ENCODE measurements at places on chromosomes 5 and 9.

DNA sequence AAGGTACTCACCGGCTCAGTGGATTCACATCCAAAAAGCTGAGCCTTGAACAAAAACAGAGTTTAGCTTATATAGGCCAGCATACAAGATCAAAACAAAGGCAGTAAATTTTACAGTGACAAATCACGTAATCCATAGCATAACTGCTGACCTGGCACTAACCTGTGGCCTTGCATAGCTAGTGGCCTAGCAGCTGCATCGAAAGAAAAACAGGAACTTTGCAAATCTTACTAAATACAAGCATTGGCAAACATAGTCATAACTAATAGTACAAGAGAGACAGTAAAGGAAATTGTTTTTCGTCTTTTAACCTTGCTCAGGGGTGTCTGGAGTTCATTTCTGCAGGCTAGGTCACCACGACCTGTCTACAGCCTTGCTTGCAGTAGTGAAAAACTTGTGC, 4.8 kb downstream of the HSDL2 start:
- no peak for DNase-seq

- DNase-seq: no peak
Measured at GRCh38 chr9:135009794-135010585, 77.5 kb upstream of the OLFM1 start.

GRCh38 chr9:113913426-113914195, 37.5 kb downstream of the ZNF618 start:
- no peak for DNase-seq

DNA sequence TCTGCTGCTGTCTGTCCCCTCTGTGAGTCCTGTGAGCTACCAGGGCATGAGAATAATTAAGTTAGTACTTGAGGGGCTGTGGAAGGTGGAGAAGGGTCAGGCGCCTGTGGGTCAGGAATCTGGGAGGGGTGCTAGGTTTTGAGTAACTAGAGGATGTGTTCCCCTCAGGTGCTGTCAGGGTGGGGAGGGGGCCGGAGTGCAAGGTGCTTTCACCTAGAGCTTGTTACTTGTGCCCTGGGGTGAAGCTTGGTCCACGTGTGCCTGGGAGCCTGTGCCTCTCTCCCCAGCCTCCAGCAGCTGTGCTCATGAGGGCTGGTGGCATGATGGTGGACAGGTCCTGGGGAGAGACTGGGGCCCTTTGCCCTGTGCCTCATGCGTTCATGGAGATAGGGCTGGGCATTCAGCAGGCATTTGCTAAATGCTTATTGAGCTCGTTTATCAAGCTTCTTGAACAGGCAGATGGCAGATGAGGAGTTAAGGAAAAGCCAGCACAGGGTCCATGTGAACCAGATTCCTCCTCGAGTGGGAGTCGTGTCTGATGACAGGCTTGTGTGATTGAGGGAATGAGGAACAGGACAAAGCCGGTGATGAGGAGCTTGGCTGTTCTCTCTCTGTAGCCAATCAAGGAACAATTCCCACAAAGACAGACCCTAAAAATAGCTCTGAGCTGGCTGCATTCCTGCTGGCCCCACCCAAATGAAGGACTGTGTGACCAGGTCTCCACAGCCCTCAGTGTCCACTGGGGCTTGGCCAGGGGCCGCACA, 40.9 kb downstream of the CACNA1B start:
- DNase-seq: no peak

- DNase-seq: no peak
Measured at GRCh38 chr9:125948887-125949596, 201.9 kb downstream of the PBX3 start.

- DNase-seq: no peak
Measured at GRCh38 chr5:139687656-139688055, 39.5 kb downstream of the CXXC5 start.

DNA sequence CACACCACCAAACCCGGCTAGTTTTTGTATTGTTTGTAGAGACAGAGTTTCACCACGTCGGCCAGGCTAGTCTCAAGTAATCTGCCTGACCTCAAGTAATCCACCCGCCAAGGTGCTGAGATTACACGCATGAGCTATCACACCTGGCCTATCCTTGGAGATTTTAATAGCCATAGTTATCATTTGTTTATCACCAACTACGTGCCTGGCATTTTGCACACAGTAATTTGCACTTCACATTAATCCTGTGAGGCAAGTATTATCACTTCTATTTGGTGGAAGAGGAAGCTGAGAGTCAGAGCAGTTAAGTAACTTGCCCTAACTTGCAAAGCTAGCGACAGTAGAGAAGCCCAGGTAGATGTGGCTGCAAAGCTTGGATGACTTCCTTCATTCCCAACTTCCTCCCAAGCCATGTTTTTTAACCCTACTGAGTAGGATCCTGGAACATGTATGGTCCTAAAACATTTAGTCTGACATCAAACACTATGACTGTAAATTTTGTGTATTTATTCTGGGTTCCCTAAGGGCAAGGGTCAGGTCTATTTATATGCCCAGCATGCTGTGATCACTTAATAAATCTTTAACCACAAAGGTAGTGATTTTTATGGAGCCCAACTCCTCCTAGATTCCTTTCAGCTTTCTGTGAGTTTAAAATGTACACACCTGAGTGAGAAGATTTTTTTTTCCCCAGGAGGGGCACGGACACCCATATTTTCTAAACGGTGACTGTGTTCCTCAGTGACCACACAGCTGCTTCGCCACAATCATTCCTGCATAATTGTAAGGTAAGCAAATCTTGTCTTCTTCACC, 100.2 kb upstream of the RAI14 start:
- no peak for DNase-seq

DNA sequence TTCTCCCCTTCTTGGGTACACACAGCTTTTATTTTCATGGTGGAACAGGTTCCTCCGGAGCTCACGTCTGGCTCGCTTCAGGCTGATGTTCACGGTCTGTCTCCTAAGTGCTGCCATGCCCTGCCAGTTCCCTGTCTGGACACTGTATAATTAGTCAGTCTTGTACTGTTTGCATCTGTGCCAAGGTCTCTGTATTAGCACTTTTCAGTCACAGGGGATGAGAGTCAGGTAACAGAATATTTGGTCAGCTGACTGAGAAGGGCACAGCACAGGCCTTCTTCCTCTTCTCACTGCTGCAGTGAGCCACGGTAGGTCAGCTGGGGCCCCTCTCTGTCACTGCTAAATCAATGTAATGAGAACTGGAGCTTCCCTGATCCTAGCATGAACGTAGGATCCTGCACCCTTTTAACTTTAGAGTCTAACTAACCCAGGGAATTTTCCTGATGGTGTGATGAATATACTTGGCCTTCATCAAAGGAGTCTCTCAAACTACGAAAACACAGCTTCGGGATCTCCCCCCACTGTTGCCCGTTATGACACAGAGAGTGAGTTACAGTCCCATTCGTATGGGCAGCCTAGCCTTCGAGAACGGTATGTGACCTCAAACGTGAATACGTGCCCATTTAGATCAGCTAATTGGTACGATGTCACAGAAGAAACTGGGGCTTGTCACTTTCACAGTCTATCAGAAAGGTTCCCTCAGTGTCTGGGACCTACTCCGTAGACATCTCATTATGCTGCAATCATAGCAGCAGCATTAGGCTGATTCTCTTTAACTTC, 354.1 kb upstream of the RFX3 start:
- DNase-seq: no peak

GRCh38 chr9:114905170-114905940, 25.0 kb downstream of the TNFSF8 start:
- DNase-seq: no peak

DNA sequence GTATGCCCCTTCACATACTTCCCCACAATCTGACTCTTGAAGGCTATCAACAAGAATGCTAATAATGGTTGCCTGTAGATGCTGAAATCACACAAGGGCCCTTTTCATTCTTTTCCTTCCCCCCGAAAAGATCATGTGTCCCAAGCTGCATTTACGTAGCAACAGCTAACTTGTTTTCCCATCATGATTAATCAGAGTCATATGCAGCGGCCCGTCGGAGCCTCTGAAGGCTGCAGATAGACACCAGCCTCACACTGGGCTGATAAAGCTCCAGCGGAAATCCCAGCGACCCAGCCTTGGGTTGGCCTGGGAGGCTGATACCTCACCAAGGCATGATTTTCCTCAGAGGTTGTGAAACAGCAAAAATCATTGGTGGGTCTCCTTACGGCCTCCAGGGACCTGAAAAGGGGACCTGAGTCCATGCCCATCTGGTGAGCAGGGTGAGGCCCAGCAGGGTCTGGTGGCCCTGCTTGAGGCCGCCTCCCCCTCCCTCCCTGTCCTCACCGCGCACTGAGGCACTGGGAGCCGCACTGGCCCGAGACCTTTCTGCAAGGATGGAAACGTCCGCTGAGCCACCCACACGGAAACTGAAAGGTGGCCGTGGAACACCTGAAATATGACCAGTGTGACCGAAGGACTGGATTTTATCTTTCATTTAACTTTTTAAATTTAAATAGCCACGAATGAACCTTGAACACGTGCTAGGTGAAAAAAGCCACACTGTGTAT, 114.2 kb upstream of the PHYKPL start:
- DNase-seq: no peak

DNA sequence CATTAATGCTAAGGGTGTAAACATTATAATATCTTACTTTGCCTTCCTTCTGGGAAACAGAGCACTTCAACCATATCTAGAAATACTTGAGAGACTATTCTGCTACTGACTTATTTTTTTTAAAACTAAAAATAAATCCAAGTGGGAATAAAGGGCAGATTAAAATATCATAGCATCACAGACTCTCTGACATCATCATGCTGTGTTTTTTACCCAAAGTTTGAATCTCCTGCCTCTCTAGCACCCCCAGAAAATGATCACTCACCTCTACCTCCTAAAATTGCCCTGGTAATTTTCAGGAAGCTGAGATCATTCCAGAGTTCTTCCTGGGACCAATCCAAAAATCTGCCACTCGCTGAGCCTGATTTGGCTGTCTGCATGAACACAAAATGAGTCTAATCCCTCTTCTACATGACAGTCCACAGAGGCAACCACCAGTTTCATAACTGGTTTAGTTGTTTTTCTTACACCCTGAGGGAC, 813.8 kb upstream of the DMAC1 start:
- DNase-seq: no peak

DNA sequence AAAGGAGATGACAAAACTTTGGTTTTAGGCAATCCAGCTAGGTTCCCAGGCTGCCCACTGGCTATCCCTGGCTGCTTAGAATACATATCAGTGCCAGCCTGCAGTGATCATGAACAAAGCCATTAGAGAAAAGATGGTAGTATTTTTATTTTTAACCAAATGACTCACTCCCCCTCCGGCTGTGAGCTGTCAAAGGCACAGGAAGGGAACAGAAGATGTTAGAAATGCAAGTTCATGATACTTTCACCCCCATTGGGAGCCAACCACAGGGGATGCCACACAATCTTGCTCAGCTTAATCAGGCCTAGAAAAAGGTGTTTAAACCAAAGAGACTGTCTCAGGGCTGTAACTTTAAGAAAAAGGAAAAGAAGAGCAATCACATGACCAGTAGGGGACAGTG, 70.3 kb upstream of the ASTN2 start:
- no peak for DNase-seq

DNA sequence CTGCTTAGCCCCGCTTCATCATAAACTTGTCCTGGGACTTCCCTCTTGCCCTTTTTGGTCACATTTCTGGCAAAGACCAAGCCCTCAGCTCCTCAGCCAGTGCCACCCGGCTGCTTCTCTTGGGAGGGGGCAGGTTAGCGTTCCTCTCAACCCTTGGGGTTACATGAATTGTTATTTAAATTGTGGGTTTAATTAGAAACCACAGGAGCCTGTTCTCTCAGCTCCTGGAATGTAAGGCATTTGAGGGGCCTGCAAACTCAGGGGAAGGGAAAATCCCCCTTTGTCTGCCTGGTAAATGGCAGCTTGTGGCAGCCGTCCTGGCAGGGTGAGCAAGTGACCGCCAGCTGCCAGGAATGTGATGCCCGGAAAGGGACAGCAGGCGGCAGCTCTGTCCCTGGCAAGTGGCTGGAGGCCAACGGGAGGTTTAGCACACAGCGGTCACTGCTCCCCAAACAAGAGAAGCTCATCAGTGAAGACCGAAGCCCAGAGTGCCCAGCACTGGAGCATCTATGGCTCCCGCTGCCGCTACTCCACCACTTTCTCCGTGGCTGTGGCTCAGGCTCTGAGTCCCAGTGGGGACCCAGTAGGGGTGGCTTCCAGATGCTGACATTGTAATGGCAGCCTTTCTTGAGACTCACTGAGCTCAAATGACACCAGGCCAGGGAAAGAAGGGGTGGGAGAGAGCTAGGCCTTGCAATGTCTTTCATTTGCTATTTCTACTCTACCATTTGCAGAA, 51.7 kb downstream of the SHB start:
- DNase-seq: peak; percentile 70

DNA sequence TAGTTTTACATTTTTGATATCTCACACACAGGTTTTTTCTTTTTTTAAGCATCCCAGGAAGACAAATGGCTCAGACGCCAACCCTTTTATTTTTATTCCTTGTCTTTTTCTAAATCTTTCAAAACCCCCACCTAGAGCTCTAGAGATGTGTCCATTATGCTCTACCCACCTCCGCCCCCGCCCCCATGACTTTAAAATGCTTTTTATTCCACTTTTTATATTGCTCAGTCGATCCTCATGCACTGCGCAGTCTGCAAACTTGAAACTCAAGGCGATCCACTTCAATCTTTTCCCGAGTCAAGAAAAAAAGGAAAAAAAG, 411 bp upstream of the MAT2B start:
- no peak for DNase-seq

GRCh38 chr9:108565651-108566378, 290.0 kb downstream of the ACTL7B start:
- peak; percentile 91 for DNase-seq

DNA sequence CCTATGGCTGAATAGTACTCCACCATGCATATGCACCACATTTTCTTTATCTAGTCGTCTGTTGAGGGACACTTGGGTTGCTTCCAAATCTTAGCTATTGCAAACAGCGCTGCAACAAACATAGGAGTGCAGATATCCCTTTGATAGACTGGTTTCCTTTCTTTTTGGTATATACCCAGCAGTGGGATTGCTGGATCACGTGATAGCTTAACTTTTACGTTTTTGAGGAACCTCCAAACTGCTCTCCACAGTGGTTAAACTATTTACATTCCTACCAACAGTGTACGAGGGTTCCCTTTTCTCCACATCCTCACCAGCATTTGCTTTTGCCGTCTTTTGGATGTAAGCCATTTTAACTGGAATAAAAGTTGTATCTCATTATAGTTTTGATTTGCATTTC, 142.6 kb downstream of the TARS1 start:
- DNase-seq: no peak

GRCh38 chr9:110707419-110707818, 38.8 kb downstream of the MUSK start:
- DNase-seq: no peak

DNA sequence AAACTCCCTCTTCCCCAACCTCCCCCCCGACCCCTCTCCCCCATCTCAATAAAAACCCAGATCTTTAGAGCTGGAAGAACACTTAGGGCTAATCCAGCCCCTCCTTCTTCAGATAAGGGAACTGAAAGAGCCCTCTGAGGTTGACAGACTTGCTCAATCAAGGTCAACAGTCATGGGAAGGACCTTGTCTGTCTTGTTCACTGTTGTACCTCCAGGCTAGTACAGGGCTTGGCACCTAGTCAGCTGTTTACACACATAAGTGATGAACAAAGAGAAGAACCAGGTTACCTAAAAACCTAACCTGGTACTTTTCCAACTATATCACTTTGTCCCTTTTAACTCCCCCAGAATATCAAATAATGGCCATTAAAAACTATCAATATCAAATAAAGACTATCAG, 2.4 kb downstream of the TTC39B start:
- no peak for DNase-seq

GRCh38 chr9:86893811-86894490, 53.4 kb downstream of the GAS1 start:
- no peak for DNase-seq

GRCh38 chr5:81207009-81207408, 26.1 kb upstream of the CKMT2 start:
- DNase-seq: no peak

Data from SW480 (cell line).